ENCODE measurements at places on chromosomes 1 and 21.

DNA sequence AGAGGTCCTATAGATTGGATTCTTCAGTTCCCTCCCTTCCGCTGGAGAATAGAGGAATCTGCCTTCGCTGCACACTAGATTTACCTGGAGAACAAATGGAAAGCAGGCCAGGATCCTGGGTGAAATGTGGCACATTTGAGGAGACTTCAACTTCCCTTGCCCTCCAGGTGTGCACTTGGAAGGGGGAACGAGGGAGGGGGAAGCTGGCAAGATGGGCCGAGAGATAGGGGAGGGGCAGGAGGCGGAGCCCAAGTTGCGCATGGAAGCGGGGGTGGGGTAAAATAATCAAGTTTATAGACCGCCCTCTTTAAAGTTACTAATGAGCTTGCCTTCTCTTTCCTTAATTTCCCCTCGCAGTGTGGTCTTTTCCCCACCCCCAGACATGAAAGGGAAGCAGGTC is 155.7 kb upstream of the CAMK1G start:
- DNase-seq = no peak

DNA sequence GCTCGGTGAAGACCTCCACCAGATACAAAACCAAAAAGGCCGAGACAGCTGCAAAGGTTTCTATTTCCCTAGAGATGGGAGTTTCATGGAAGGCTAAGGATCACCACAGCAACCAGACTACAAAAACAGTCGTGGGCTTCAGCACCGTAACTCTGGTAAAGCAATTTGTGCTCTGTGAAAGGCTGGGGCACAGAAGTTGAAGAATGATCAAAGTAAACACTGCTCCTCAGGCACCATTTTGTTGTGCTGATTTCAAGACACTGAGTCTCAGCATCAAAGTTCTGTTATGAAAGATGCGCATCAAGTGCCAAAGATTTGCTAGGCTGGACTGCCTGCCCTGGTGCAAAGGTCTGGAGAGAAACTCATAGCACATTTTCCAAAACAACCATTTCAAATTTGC is 116.2 kb downstream of the TGFBR3 start:
- no peak for DNase-seq

DNA sequence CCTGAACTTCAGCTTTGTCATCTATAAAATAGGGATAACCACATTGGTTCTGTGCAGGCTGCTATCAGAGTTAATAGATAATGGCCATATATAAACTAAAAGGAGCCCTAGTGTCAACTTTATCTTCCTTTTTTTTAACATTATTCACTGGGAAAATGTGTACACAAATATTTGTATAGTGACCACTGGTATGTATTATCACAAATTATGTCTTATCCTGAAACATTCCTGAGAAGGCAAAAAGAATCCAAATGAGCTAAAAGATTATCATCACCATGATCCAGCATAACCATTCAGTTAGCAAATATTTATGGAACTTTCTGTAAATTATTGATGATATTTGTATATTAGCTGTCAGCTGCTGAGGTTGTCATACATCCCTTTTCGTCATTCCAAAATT is 16.6 kb downstream of the ANGPTL3 start:
- DNase-seq = no peak

GRCh38 chr1:51648180-51649109 is 31.6 kb downstream of the OSBPL9 start:
- peak; percentile 78 for DNase-seq

DNA sequence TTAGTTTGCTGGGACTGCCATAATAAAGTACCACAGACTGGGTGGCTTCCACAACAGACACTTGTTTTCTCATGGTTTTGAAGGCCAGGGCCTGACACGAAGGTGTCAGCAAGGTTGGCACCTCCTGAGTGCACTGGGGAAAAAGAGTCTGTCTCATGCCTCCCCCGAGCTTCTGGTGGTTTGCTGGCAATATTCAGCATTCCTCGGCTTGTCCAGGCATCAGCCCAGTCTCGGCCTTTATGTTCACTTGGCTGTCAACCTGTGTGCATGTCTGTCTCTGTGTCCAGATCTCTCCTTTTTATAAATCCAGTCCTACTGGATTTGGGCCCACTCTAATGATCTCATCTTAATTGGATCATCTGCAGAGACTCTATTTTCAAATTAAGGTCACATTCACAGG is 72.6 kb downstream of the DOP1B start:
- no peak for DNase-seq

GRCh38 chr1:169610858-169611257 is 19.1 kb downstream of the SELP start:
- peak; percentile 22 for DNase-seq

DNA sequence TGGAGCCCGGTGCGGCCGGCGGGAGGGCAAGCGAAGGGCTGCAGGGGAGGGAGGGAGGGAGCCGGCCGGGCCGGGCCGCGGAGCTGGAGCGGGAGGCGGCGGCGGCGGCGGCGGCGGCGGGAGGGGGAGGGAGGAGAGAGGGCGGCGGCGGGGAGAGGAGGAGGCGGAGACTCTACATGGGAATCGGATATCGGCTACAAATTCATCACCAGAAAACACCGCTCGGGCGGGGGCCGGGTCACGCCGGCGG is at the start of gene AKT3:
Gene AKT3, minus strand, starts transcription at position 42 of the 250 bp plus-strand sequence. CDS start 7,073 bp downstream, outside the sequence.
- DNase-seq = peak; percentile 58

DNA sequence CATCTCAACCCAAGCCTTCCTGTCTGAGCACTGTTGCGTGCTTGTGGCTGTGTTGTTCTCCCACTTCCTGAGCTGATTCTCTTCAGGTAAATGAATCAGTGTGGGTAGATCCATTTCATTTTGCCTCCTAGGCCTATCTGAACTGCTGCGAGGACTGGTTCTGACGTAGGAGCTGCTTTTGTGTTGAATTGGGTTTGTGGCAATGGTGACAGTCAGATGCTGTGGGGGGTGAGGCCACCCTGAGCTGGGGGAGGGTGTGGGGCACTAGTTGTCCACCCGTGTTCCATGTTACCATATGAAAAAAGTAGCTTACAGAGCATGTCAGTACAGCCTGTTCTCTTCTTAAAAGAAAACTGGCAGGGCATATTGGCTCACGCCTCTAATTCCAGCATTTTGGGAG is 81.5 kb downstream of the MRPS6 start:
- no peak for DNase-seq

DNA sequence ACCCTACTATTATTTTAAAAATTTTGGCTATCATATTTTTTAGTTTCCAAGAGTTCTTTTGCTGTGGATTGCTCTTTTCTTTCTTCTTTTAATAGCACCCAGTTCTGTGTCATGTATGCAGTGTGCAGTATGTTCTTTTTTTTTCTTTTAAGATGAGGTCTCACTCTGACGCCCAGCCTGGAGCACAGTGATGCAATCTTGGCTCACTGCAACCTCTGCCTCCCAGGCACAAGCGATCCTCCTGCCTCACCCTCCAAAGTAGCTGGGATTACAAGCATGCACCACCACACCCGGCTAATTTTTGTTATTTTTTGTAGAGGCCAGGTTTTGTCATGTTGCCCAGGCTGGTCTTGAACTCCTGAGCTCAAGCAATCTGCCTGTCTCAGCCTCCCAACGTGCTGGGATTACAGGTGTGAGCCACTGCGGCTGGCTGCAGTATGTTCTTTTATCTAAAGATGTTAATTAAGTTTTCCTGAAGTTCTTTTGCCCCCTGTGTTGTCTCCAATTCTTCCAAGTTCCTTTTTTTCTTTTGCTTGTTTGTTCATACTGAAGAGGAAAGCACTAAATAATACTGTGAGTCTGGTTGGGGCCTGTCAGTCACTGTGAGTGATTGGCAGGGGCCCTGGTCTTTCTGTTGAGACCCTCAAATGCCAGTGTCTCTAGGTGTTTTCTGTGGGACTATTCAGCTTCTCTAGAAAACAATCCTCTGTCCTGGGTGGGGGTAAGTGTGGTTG is 17.5 kb upstream of the TTC22 start:
- no peak for DNase-seq

DNA sequence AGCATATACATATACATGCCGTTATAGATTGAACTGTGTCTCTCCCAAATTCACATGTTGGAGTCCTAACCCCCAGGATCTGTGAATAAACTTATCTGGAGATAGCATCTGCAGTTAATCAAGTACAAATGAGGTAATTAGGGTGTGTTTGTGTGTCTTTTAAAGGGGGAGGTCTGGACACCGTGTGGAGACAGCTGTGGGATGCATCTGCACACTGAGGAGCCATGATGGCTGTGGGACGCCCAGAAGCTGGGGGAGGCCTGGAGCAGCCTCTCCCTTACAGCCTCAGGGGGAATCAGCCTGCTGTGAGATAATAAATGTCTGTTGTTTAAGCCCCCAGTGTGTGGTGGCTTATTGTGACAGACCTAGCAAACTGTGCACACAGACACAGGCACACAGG is 51.8 kb upstream of the COL18A1 start:
- DNase-seq = no peak

DNA sequence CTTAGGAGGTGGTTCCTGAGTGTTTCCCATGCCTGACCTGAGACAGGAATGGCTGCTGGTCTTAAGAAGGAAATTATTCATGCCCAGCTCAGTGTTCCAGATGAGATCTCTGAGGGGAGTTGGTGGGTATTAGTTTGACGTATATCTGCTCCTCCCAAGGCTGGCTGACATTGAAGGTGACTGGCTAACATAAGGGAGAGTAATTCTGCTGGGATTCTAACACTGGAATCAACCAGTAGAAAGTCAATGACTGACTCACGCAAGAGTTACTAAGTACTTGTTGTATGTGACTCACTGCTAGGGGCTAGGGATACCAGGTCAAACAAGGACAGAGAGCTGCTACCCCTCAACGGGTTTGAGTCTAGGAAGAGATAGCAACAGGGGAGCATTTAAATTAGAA is 177.3 kb downstream of the CACNA1E start:
- DNase-seq = no peak

- DNase-seq = no peak
Measured at GRCh38 chr1:171883849-171884248, 42.6 kb downstream of the DNM3 start.

- DNase-seq = no peak
Measured at GRCh38 chr1:183030053-183030452, 6.8 kb downstream of the LAMC1 start.

DNA sequence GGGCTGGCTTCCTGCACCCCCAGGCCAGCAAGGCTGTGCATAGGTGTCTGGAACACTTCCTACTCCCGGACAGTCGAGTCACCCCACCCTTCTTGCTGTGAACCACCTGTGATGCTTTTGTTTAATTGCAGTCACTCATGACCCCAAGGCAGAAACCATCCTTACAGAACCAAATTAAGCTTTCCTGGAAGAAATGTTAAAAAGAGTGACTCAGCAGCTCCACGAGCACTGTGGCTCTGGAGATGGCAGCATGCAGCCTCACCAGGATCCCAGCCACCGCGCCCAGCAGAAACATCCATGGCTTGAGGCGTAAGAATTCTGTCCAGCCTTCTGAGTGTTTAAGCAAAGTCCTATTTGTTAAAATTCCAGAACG is 28.8 kb downstream of the SNAP47 start:
- DNase-seq = no peak

DNA sequence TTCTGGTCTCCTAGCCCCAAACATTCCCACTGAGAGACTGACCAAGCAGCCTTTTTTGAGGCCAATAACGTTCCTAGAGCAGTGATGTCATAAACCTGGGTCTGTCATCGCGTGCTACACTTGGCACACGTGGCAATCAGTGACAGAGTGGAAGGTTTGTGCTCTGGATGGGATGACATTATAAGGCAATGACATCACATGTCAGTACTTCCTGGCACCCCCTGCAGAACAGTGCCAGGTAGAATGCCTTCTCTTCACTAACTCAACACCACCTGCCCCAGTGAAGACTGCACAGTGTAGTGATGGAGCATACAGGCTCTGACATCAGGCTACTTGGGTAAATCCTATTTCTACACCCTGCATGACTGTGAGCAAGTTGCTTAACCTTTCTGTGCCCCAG is 5.4 kb upstream of the ZNF648 start:
- no peak for DNase-seq

GRCh38 chr1:207971331-207972219 is 60.6 kb upstream of the CD34 start:
- DNase-seq = no peak

DNA sequence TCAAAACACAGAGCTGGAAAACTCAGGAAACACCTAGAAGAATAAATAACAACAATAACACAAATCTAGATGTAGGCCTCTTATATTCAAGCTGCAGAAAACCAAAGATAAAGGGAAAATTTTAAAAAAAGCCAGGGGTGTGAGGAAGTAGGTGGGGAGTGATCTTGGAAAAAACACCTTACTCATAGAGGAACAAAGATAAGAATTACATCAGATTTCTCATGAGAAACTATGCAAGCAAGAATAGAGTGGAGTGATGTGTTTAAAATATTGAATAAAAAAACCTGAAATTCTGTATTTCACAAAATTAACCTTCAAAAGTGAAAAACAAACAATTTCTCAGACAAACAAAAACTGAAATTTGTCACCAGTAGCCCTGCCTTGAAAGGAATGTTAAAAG is 265.5 kb upstream of the RGS18 start:
- no peak for DNase-seq

DNA sequence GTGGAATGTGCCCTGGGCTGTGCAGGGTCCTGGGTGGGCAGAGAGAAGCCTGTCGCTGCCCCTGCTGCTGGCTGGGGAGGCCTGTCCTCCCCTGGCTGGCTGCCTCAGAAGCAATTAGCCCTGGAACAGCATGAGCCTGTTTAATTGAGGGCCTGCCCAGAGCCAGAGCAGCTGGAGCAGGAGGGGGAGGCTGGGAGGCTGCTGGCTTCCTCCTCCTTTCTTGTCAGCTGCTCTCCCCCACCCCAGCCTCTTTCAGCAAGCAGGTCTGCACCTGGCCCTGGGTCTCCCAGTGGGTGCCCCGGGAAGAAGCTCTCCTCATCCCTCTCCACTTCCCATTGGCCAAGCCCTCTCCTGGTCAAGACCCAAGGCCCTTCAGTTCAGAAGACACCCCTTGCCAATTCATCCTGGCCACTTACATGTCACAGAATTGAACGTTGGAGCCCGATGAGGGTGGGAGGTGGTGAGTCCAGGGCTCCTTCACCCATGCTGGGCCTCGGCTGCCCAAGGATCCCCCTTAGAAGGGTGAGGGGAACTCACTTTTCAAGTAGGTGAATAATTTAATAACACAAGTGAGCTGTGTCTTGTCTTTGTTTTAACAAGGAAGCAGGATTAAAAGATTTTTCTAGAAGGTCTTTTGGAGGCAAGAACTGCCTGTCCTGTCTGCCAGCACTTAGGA is 13.2 kb downstream of the AMPD2 start:
- no peak for DNase-seq

DNA sequence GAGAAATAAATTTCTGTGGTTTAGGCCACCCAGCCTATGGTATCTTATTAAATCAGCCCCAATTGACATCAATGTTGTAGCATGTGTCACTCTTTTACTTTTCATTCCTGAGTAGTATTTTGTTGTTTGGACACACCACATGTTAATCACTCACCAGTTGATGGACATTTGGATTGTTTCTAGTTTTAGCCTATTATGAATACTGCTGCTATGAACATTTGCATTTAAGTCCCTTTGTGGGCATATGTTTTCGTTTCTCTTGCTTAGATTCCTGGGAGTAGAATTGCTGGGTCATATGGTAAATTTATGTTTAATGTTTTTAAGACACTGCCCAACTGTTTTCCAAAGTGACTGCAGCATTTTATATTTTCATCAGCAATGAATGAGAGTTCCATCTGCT is 50.2 kb upstream of the NUF2 start:
- no peak for DNase-seq
